Mesenteric fat pad (tissue), 1 donor: ENCODE measurements at places on chromosomes 11 and 22. TPM values are rescaled to one million over a fixed set of nuclear protein-coding genes. Genes with fewer than 3 reads are reported as not detected.

DNA sequence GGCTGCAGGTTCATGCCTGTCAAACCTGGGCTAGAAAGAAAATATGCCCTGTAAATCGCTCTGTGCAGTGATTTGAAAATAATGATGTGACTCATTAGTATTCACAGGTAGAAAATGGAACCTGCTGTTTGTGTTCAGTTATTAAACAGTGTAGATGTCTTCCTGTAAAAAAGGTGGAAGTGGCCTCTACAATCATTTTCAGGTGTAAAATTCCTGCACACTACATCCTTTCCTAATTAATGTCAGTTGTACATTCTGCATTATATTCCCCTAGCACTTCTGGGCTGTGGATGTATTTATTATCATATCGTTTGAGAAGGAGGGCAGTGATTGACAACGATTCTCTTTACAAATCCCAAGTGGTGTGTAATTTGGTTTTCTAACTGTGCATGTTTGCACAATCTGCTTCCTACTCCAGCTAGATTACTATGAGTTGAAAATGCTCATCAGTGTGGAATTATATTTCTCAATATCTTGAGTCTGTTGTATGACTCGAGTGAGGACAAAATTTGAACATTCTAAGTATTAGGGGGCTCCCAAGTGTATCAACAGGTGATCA, 454.0 kb upstream of the DDI1 start:
- DNase-seq: no peak

GRCh38 chr11:70612459-70613141, 214.3 kb downstream of the CTTN start:
- DNase-seq: no peak

DNA sequence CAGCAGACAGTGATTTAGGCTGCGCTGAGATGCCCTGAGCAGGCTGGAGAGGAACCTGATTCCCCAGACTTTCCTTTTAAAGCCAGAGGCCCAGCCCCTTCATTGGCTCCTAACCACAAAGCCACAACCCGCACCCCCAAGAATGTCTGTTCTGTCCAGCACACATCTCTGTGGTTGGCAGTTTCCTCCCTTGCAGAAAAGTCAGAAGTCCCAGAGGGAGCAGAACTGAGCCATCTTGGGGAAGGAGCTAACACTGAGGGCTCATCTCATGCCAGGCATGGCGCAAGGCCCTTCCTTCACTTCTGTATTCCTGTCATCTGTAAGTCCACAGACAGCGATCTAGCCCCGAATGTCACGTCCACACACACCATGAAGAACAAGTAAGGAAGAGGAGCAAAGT, 97.1 kb upstream of the SYT13 start:
- no peak for DNase-seq

GRCh38 chr11:40187295-40187694, 1272.2 kb downstream of the LRRC4C start:
- DNase-seq: no peak

- DNase-seq: no peak
These were observed 35.8 kb downstream of the CSTPP1 start for GRCh38 chr11:46972343-46972742.

MYEOV gene
- total RNA-seq: 31.4 TPM

DNA sequence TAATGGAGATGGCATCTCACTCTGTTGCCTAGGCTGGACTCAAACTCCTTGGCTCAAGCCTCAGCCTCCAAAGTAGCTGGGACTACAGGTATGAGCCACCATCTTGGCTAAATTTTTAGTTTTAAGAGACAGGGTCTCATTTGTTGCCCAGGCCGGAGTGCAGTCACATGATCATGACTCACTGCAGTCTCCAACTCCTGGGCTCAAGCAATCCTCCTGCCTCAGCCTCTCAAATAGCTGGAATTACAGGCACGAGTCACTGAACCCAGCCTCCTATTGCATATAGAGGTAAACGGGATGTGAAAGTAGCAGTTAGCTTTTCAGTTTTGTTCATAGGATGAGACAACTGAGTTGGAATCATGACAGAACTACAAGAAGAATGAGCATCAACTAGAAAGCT, 9.5 kb upstream of the NAALAD2 start:
- no peak for DNase-seq

DNA sequence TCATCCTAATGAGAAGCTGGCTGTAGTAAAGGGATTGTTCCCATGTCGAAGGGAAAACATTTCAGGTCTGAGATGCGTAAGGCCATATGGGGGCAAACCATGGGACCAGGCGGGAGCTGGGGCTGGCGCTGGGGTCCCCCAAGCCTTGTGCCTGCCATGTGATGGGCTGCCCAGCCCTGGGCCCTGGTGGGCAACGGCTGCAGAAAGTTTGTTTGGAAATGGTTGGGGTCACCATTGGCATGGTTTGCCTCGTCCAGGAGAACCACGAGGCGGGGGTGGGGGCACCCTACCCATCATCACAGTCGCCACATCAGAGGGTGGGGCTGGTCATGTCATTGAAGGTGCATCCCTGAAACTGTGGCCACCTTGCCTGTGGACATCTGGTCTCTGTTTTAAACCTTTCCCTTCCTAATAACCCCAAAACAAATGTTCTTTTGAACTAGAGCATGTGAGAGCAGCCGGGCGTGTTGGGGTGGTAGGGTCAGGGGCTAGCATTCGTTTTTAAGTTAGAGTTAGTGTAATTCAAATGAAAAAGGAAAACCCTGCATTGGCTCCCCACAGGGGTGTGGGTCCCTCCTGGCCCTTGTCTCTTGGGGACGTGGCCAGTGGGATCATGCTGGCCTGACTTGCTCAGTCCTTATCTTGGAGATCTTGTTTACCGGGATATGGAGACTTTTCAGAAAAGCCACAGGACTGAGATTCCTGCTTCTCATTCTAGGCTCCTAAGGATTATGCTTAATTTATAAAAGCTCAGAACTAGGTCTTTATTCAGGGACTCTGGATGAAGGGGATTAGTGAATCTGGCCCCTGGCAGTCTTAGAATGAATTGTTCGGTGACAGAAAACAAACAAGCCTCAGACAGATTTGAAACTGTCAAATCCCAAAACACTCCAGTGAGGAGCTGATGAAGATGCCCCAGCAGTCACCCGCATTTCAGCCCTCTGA, 98.5 kb downstream of the CTTN start:
- no peak for DNase-seq

GRCh38 chr11:35272391-35272902, 133.5 kb downstream of the CD44 start:
- no peak for DNase-seq

- DNase-seq: no peak
These were observed 1.9 kb upstream of the MPZL2 start for GRCh38 chr11:118265954-118266353.

CCDC73 gene
- not detected for total RNA-seq

DNA sequence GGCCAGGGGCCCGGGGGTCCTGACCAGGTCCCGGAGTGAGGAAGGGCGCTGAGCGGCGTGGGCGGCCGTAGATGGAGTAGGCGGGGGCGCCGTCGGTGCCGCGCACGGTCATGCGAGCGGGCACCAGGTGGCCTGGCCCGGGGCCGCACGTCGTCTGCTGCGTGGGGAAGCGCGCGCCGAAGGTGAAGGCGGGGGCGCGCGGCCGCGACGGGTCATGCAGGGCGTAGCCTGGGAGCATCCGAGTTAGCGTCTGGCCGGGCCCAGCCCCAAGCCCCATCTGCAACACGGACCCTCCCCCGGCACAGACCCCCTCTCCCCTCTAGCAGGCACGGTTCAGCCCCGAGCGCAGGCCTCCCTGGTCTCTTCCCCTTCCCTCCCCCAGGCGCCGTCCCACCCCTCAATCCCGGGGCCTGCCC, 1.7 kb upstream of the TYMP start:
- peak; percentile 93 for DNase-seq

DNA sequence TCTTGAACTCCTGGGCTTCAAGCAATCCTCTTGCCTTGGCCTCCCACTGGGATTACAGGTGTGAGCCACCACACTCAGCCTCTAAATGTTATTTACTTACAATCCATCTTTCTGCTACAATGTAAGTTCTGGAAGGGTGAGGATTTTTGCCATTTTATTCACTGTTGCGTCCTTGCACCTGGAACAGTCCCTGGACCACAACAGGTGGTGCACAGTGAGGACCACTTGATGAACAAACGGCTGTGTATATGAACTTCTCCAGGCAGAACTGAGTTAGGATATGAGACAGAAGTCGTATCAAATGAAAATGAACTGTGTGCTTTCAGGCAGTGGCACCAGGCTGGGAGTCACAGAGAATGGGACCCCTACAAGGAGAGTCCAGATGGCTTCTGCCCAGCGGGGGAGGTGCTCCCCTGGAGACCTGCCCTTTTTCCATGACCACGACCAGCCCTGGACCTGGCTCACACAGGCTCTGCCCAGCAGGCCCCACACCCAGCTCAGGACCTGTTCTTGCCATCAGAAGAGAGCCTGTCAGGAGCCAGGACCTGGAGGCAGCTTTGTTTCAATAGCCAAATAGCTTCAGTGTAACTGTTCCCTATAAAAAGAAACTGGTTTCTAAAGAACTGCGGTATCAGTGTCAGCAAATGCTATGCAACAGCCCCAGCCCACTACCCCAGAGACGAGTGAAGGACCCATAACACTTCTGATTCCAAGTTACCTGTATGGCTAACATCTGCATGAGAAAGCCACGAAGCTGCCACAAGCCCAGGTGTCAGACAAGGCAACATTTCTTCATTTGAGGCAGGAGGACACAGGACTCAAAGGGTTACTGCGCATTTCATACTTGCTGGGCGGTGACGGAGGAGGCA, 104.9 kb downstream of the MICAL3 start:
- DNase-seq: peak; percentile 45

- DNase-seq: no peak
These were observed 213.3 kb downstream of the MN1 start for GRCh38 chr22:27588268-27588667.

OR52K2 gene
- total RNA-seq: not detected

TTLL1 gene
- 4.9 TPM for total RNA-seq

- DNase-seq: no peak
These were observed 416.8 kb upstream of the TENM4 start for GRCh38 chr11:79857377-79858214.

SLC29A2 gene
- 5.9 TPM for total RNA-seq

APOA5 gene
- not detected for total RNA-seq

DNA sequence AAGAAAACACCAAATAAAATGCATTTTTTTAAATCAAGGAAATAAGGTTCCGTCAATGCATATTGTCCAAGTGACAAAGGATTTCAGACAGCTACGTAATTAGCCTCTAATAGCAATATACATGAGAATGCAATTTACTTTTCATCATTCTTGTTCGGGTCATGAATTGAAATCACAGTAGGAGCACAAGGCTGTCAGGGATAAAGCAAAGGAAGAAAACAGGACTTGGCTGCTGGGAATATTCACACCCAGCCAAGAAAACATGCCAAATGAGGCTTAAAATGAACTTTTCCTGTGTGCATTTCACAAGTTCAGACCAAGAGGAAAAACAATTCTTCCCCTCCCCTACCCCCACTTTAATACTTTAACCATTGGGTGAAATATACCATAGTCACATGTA, 188.6 kb downstream of the CWF19L2 start:
- no peak for DNase-seq

- no peak for DNase-seq
These were observed 5.1 kb downstream of the RCOR2 start for GRCh38 chr11:63911876-63912275.

C22orf42 gene
- total RNA-seq: not detected

SLC22A8 gene
- not detected for total RNA-seq

STT3A gene
- 106 TPM for total RNA-seq

DNA sequence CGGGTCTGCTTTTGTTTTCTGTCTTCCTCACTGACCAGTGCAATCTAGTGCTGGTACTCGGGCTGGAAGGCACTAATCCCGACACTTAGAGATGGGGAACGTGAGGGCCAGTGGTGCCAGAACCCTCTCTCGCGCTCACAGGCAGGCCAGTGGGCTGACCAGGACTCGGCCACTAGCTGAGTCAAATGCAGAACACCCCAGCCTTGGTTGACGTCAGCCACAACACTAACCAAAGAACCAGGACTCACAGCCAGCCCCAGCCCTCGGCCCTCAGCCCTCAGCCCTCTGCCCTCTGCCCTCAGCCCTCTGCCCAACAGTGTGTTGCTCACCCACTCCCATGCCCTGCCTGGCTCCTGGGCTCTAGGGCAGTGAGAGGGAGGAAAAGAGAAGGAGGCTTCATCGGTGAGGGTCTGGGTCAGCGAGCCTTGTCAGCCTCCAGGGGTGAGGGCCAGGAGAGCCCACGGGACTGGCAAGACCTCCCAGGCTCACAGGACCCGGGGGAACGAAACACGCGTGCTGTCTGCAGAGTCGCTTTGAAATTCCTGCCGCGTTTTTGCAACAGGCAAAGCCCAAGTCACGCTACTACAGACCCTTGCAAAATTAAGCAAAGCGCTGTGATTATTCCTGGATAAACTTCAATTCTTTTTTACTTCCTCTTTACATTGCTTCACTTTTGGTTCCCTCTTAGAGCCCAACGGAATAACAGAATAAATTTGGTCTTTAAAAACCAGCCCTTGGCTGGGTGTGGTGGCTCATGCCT, 27.5 kb downstream of the KIAA0930 start:
- DNase-seq: no peak
